ENCODE measurements at places on chromosomes 12 and 14. TPM values are rescaled to one million over a fixed set of nuclear protein-coding genes. Genes with fewer than 3 reads are reported as not detected.

The CLEC14A gene
- total RNA-seq, result 2.6 TPM

The PTPRO gene
- 0.33 TPM for total RNA-seq

The PPM1H gene
- total RNA-seq, result 3.1 TPM

The DLGAP5 gene
- 8.1 TPM for total RNA-seq

The CCDC88C gene
- total RNA-seq, result 0.17 TPM

The TMEM179 gene
- total RNA-seq, result under 0.01 TPM

The CGRRF1 gene
- total RNA-seq, result 23.0 TPM
